HT-29 (cell line): ENCODE measurements at places on chromosomes 2 and 18.
A peak's percentile ranks its signal among the peaks of the same experiment; 100 is the strongest.

DNA sequence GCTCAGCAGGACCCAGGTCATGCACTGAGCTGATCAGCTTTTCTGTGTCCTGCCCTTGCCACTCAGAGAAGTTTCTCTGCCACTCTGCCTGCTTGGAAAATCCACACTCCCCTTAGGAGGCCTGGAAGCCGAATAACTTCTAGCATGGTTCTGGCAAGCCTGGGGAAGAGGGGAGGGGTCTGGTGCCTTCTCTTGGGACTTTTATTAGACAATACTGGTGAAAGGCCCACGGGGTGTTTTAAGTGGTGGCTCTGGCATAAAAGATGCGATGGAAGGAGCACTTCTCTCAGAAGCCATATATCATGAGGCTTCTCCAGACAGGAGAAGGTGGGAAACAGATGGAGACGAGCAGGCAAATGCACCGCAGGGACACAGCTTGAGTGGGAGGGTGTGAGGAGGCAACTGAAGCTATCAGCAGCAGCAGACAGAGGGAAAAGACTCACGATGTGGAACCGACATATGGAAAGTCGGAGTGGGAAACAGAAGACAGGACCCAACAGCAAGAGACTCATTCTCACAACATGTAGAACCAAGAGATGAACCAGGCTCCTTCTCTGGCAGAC is 141.8 kb upstream of the CTNNA2 start:
- no peak for DNase-seq

DNA sequence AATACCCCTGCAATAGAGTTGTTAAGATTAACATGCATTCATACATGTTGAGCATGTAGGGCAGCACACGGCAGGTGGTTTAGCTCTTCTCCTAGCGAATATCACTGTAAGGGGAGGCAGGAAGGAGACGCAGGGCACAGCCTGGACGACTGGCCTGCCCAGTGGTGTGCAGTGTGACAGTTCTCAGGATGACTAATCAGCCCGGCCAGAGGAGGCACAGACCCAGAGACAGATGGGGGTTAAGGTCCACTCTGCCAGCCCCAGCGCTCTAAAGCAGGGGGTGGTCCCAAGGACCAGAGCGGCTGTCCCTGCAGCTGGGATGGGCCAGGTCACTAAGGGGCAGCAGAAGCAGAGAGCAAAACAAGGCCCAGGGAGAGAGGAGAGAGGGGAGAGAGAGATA is 63.7 kb downstream of the RNF152 start:
- no peak for DNase-seq

DNA sequence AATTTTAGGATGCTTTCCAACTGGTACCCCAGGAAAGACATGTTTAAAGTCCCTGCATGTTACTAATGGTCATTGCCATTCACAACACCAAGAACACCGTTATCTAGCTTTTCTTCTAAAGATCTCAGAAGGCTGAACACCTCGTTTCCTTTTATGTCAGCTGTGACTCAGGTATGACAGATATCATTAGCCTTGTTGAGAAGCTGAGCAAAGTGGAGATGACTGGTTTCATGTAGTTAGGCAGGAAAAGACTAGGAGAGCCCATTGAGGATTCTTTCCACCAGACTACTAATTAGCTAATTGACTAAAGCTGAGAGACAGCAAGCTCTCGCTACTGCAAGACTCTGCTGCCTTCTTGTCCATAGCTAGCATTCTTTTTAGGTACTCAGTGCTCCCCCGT is 32.0 kb upstream of the ARL5A start:
- DNase-seq: no peak

DNA sequence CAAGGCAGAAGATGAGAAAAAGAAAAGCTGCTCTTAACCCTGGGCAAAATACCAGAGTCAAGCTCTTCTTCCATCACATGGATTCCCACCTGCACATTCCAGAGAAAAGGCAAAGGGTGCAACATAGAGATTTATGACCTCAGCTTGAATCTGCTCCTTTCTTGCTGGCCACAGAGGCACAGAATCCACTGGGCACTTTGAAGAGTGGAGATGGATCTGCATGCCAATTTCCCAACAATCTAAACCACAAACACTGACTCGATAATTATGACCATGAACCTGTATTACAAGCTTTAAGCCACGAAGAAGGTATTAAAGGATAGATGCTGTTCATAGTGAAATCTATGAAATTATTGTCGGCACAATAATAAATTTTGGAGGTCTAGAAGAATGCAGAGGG is 237.3 kb downstream of the PID1 start:
- no peak for DNase-seq

GRCh38 chr2:183564726-183565125 is 440.5 kb downstream of the NUP35 start:
- DNase-seq: no peak

- no peak for DNase-seq
Observed at GRCh38 chr2:157932480-157933159, 56.5 kb upstream of the ACVR1 start.

DNA sequence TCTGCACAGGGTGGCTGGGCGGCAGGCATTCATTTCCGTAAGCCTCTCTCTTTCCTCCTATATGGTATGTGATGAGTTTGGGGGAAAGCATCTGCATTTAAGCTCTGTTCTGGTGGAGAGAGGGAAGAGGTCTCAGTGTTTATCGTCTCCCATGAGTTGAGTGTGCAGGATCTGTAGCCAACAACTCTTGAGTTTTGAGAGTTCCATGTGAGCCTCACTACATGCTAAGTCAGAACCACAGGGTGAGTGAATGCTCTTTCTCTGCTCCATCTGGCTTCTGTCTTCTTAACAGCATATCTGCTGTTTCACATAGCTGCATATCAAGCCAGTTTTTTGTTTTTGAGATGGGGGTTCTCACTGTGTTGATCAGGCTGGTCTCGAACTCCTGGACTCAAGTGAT is 22.7 kb downstream of the RAB31 start:
- no peak for DNase-seq

- peak; percentile 75 for DNase-seq
Observed at GRCh38 chr2:241558532-241559322, at the start of gene BOK. BOK (plus strand) TSS chr2:241558745; CDS start chr2:241559484, 739 bp downstream.

- no peak for DNase-seq
Observed at GRCh38 chr18:57574866-57575265, 11.6 kb downstream of the FECH start.

- DNase-seq: no peak
Observed at GRCh38 chr2:123670286-123670685, 354.8 kb upstream of the CNTNAP5 start.

DNA sequence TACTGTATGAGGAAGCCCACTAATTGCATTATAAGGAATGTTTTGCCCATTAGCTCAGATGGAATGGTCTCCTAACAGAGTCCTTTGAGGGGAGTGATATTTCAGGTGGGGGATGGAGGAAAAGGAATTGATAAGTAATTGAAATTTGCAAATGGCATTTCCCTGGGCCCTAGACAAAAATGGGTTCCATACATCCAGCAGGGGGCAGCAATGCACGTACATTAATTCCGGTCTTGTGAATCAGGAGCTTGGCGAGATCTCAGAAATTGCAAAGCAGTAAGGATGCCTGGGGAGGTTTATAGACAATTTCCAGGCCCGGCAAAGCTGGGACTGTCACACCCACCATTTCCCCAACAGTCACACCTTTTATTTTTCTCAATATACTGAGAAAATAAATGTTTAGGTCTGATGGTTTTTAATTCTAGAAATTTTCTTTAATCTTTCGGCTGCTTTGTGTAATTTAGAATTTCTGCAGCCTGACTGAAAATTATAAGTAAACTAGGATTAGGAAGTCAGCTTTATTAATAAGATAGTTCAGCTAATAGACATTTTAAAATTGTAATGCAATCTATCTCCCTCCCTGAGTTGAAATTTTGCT is 122.8 kb downstream of the LYPD1 start:
- DNase-seq: peak; percentile 70

DNA sequence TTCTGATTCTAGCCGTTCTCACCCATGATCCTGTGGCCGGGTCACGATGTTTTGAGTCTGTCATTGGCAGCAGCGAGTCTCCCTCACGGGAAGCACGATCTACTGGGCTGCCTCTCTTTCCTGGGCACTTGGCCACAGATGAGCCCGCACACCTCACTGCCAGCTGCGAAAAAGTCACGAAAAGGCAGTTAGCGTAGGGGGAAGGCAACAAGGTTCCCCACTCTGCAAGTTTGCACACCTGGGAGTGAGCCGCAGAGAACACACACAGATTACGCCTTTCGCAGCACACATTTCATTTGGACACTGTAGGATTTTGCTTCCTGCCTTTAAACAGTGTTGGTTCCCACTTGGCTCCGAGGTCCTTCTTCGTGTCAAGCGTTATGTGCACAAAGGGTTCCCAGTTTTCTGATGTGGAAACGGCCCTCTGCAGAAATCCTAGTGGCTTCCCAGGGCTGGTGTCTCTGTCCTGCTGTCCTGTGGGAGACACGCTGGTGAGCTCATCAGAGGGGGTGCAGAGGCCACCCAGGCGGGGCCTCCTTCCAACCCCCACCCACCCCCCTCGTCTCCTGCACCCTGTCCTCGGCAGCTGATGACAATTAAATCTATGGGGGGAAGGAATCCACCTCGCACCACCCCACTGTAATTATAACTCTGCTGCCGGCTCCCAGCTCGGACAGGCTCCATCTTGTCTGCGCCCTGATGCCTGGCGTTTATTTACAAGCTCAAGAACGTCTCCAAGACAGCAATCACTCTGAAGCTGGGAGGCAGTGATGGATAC is 157.3 kb upstream of the SALL3 start:
- DNase-seq: no peak

- no peak for DNase-seq
Observed at GRCh38 chr2:156310773-156311172, 21.7 kb downstream of the NR4A2 start.

DNA sequence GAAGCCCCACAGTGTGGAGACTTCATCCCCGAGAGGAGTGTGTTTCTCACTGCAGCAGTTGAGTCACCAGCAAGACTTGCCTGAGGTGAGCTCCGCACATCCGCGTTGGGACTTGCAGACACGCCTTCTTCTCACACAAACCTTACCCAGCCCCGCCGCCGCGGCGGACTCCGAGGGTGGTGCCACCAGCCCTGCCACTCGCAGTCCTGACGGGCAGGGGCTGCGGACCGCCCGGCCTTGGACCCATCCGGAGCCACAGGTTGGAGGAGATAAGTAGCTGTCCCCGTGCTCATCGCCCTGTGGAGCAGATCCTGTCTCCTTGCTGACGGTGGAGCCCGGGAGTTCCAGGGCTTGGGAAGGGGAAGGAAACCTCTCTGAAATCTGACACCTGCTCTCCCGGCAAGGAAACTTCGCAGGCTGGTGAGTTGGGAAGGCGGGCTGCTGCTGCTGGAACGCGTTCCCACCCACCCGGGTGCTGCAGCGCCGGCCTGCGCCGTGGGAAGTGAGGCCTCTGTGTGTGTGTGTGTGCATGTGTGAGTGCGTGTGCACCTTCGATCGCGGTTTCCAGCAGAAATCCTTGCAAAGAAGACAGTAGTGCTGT is at the start of gene RAB27B:
Gene RAB27B, plus strand, starts transcription at position 197 of the 601 bp plus-strand sequence. CDS start 49,109 bp downstream, outside the sequence.
- DNase-seq: peak; percentile 79

DNA sequence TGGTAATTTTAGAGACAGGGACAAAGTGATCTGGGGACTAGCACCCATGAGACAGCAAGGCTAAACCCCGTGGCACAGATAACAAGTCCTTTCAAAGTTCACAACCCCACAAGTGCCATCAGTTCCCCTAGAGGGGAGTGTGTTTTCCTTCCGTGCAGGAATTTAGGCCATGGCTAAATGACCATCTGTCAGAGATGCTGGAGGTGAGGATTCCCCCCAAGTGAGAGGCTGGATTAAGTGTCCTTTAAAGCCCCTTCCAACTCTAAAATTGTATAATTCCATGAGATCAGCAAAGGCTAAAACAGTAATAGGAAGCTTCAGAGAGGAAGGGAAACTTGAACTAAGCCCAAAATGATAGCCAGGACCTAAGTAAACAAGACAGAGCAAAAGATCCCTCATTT is 8.7 kb downstream of the FEZ2 start:
- DNase-seq: no peak

DNA sequence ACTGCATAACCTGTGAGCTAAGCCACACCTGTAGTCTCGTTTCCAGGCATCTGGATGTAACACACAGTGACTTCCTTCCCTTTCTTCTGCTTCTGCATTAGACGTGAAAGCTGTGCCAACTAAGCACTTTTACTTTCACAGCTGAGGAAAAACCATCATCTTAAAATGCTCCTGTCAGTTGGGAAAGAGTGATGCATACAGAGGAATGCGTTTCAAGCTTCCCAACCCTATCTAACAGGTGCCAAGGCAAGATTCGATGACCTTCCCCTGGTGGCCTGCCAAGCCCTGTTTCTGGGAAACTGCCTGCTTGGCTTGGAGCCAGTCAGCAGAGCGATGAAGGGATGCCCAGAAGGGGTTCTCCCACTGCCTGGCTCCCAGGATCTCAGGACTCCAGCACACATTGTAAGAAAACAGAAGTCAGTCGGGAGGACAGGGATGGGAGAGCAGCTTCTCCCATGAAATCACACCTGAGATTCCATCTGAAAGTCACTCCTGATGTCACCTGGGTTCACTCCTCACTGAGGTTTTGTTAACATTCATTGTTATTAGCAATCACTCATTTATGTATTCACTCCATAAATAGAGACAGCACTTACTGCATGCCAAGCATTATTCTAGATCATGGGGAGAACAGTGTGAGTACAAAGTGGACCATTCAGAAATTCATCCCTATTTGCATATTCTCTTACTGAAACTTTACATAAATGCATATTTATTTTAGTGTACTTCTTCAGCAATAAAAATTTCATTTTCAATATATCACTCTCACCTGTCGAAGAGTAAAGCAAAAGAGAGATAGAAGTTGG is 64.1 kb downstream of the DTNA start:
- DNase-seq: no peak

GRCh38 chr2:65292106-65292400 is 64.4 kb downstream of the ACTR2 start:
- DNase-seq: no peak

DNA sequence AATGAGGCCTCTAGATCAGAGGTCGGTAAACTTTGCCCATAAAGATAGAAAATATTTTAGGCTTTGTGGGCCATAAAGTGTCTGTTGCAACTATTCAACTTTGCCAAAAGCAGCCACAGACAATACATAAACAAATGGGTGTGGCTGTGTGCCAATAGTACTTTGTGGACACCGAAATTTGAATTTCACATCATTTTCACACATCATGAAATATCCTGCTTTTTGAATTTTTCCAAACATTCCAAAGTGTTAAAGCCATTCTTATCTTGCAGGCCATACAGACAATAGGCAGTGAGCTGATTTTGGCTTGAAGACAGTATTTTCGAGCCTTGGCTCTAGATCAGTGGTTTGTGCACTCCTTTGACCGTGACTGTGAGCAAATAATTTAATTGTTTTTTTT is 51.1 kb upstream of the EPC2 start:
- DNase-seq: no peak

DNA sequence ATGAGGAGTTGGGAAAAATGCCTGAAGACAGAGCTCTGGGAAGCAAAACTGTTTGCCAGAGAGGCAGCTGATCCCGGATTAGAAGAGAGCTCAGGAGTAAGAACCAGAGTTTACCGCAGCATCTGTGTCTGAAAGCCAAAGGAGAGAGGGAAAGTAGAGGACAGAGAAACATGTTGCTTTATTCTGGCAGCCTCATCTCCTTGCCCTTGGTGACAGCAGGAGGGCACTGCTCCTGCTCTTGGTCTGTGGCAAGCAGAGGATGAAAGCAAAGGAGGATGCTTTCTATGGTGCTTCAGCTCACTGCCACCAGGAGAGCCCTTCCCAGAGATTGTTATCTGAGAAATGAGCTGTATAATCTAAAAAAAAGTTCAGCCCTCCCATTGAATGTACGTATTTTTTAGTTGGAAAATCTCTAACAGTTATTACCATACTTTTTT is 7.7 kb downstream of the SLC1A4 start:
- no peak for DNase-seq
